SJCRH30 (cell line): ENCODE measurements at places on chromosomes 12 and 14. TPM values are rescaled to one million over a fixed set of nuclear protein-coding genes. Genes with fewer than 3 reads are reported as not detected.

The AMHR2 gene
- total RNA-seq, result 0.14 and 0.15 TPM in 2 replicates

GRCh38 chr12:89935850-89936249, 227.2 kb upstream of the ATP2B1 start:
- no peak overlapping the region for H3K4me3 ChIP-seq
- no peak for DNase-seq
- peaks cover 10% of the 10 kb centered on the region for H3K4me1 ChIP-seq
- H3K27me3 ChIP-seq, result no peaks in the 10 kb centered on the region
- no peak overlapping the region for H3K27ac ChIP-seq

- H3K27ac ChIP-seq, result no peak overlapping the region
- H3K4me1 ChIP-seq, result no peaks in the 10 kb centered on the region
- no peaks in the 10 kb centered on the region for H3K36me3 ChIP-seq
- H3K27me3 ChIP-seq, result no peaks in the 10 kb centered on the region
- no peak overlapping the region for H3K4me3 ChIP-seq
- DNase-seq, result no peak
Observed at GRCh38 chr12:121366063-121366459, 13.8 kb upstream of the ANAPC5 start.

GRCh38 chr12:102959391-102959790, 1.9 kb downstream of the ASCL1 start:
- H3K4me1 ChIP-seq, result no peaks in the 10 kb centered on the region
- H3K27ac ChIP-seq, result no peak overlapping the region
- DNase-seq, result no peak
- no peaks in the 10 kb centered on the region; the same call in 1 of the 2 replicates for H3K27me3 ChIP-seq
- H3K36me3 ChIP-seq, result no peaks in the 10 kb centered on the region

- DNase-seq, result no peak
- H3K27ac ChIP-seq, result no peak overlapping the region
- no peak overlapping the region for H3K4me3 ChIP-seq
- no peaks in the 10 kb centered on the region for H3K36me3 ChIP-seq
Observed at GRCh38 chr12:108076556-108076955, 52.5 kb upstream of the WSCD2 start.

- H3K4me3 ChIP-seq, result peak overlapping the region; percentile 57
- peak; percentile 2 for DNase-seq
- H3K27ac ChIP-seq, result no peak overlapping the region
- no peaks in the 10 kb centered on the region for H3K4me1 ChIP-seq
Observed at GRCh38 chr14:47674148-47674542, 1.3 kb downstream of the MDGA2 start.

GRCh38 chr12:28622406-28622805, 432.1 kb downstream of the CCDC91 start:
- H3K27me3 ChIP-seq, result no peaks in the 10 kb centered on the region
- DNase-seq, result no peak
- H3K36me3 ChIP-seq, result no peaks in the 10 kb centered on the region
- no peak overlapping the region for H3K27ac ChIP-seq

The PLA2G1B gene
- total RNA-seq, result not detected in 2 replicates

- H3K4me1 ChIP-seq, result no peaks in the 10 kb centered on the region
- peak; percentile 26 for DNase-seq
- H3K36me3 ChIP-seq, result no peaks in the 10 kb centered on the region
- no peak overlapping the region for H3K27ac ChIP-seq
- no peaks in the 10 kb centered on the region; the same call in 1 of the 2 replicates for H3K27me3 ChIP-seq
Observed at GRCh38 chr12:106211973-106212372, 35.8 kb downstream of the CKAP4 start.

The KIF26A gene
- 68.2 and 72.1 TPM in 2 replicates for total RNA-seq

The FMNL3 gene
- 33.0 and 39.2 TPM in 2 replicates for total RNA-seq

DNA sequence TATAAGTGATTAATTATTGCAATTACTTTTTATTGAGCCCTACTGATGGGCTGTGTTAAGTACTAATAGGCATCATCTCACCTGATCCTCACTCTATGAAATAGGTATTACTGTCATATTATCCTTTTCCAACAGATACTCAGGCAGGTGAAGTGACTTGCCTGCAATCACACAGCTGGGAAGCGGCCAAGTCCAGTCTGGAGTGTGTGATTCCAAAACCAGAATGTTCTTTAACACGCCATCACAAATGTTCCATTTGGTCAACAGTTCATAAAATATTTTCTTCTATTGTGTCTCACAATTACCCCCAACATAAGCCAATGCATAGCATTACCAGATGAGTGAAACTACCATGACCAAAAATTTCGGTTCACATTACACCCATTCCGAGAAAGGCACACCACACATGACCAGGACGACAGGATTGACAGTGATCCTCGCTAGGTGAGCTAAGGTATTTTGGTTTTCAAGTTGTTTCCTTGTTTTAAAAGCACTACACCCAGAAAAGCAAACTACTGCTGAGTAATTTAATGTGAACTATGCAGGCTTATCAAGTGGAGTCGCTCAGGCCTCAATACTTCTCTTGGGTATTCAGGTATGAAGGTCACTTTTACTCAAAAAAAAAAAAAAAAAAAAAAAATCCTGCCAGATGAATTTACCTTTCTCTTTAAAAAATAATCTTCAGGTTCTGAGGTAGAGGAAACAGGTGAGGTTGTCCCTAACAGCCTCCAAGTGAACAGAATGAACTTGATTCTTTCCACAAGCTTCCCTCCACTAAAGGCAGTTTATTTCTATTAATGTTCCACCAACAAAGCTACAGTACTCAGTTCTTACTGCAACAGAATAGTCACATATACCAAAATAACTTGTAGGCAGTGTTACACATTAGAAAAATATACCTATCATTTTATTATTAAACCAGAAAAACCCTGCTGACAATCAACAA, 2.4 kb downstream of the VPS37B start:
- DNase-seq, result no peak
- H3K4me3 ChIP-seq, result peak overlapping the region; percentile 87
- no peaks in the 10 kb centered on the region; the same call in 1 of the 2 replicates for H3K36me3 ChIP-seq

GRCh38 chr12:95083938-95084337, 10.5 kb upstream of the NR2C1 start:
- no peaks in the 10 kb centered on the region for H3K36me3 ChIP-seq
- H3K4me1 ChIP-seq, result peaks cover 16% of the 10 kb centered on the region
- H3K27ac ChIP-seq, result peak overlapping the region; percentile 45
- H3K4me3 ChIP-seq, result no peak overlapping the region
- DNase-seq, result peak; percentile 78

DNA sequence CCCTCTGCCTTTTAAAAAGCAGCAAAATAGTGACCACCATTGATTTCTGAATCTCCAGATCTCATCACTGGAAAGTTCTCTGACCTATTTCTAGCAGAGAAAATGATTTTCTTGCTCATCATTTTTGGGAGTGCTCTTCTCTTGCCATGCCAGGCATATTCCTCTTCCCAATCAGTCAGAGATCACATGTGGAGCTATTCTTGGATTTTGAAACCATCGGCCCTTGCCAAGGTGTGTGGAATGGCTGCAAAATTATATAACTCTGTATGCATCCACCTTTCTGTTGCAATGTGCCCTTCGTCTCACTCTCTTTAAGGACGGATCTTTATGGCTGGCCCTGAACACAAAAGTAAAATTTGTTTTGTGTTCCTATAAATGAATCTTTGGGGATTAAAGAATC, 25.5 kb upstream of the LDHB start:
- H3K4me1 ChIP-seq, result no peaks in the 10 kb centered on the region
- no peak overlapping the region for H3K27ac ChIP-seq
- no peaks in the 10 kb centered on the region for H3K36me3 ChIP-seq
- H3K4me3 ChIP-seq, result no peak overlapping the region
- no peak for DNase-seq

The STAT6 gene
- total RNA-seq, result 15.1 and 15.8 TPM in 2 replicates

The REP15 gene
- total RNA-seq, result 1.6 and 2.2 TPM in 2 replicates

DNA sequence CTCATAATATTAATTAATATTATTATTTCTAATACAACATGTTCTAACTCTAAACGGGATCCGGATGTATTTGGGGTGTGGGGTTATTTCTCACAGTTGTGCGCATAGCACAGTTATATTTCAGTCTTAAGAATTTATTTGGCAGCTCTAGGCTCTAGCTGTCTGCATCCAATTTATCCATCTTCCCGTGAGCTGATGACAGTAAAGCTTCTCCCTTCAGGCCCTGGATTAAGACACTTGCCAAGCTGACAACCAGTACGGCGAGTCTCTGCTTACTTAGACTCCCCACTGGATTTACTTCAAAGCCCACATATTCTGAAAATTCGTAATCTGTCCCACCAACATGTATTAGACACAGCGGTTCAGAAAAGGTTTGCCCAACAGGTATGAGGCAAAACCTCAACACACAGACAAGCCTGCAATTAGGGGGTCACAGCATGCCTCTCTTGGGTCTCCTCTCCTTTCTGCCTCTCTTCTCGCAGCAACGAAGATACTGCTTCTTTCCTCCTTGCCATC, 232.9 kb upstream of the TMTC1 start:
- H3K4me1 ChIP-seq, result peaks cover 82% of the 10 kb centered on the region
- no peaks in the 10 kb centered on the region for H3K36me3 ChIP-seq
- H3K27ac ChIP-seq, result peak overlapping the region; percentile 22
- H3K27me3 ChIP-seq, result no peaks in the 10 kb centered on the region
- DNase-seq, result peak; percentile 56
